ENCODE measurements at places on chromosomes 6 and 20. TPM values are rescaled to one million over a fixed set of nuclear protein-coding genes. Genes with fewer than 3 reads are reported as not detected.

Gene TMEM217
- total RNA-seq = 13.0 TPM

Gene MAVS
- total RNA-seq = 18.9 TPM

Gene TTK
- total RNA-seq = 1.4 TPM

Gene PSMB8
- 39.7 TPM for total RNA-seq

Gene ARMH2
- not detected for total RNA-seq

Gene IL20RA
- total RNA-seq = not detected

Gene FILIP1
- total RNA-seq = 0.17 TPM

Gene ADGRF5
- 0.70 TPM for total RNA-seq

Gene PTCRA
- not detected for total RNA-seq

Gene FAXC
- total RNA-seq = 8.1 TPM

Gene GPX5
- total RNA-seq = not detected

Gene PDSS2
- 8.9 TPM for total RNA-seq

Gene POLR1H
- 12.3 TPM for total RNA-seq

Gene TRIM10
- total RNA-seq = under 0.01 TPM

Gene B3GALT4
- 5.9 TPM for total RNA-seq

Gene SLC13A3
- total RNA-seq = 1.4 TPM

Gene TRIM31
- total RNA-seq = not detected

Gene CNKSR3
- total RNA-seq = 39.6 TPM

Gene NOTCH4
- 0.52 TPM for total RNA-seq

Gene ANGPT4
- not detected for total RNA-seq

GRCh38 chr6:109182578-109182977 lies 87.3 kb downstream of the CEP57L1 start:
- DNase-seq = no peak

DNA sequence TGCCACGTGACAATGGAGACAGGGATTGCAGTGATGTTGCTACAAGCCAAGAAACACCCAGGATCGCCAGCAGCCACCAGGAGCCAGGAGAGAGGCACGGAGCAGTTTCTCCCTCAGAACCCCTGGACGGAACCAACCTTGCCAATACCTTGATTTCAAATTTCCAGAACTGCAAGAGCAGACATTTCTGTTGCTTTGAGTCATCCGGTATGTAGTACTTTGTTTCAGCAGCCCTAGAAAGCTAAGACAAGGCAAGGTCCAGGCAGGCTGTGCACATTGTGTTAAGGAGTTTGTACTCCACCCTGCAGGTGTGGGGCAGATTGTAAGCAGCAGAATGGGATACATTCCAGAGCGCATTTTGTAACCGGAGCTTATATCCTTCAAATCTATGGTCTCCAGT lies 48.3 kb downstream of the TRERF1 start:
- peak; percentile 21 for DNase-seq

- peak; percentile 77 for DNase-seq
Measured at GRCh38 chr6:2714111-2714895, 36.4 kb downstream of the MYLK4 start.

GRCh38 chr6:37699887-37700619 lies 2.4 kb upstream of the MDGA1 start:
- no peak for DNase-seq

DNA sequence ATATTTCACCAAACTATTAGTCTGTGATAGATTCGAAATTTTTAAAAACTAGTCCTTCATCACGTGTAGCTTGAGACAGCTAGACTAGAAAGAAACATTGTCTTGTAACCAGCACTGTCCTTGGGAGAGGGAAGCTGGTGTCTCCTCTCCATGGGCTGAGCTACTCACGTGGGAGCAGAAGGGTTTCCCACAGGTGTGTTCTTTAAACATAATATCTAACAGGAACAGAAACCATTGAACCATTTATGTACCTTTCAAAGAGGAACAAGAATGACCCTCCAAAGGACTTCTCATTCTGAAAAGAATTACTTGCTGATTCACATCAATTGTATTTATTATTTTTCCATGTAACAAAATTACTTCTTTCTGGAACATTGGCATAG lies 72.4 kb upstream of the SYNJ2 start:
- DNase-seq = no peak

GRCh38 chr6:135012764-135013163 lies 41.9 kb downstream of the HBS1L start:
- DNase-seq = peak; percentile 66

DNA sequence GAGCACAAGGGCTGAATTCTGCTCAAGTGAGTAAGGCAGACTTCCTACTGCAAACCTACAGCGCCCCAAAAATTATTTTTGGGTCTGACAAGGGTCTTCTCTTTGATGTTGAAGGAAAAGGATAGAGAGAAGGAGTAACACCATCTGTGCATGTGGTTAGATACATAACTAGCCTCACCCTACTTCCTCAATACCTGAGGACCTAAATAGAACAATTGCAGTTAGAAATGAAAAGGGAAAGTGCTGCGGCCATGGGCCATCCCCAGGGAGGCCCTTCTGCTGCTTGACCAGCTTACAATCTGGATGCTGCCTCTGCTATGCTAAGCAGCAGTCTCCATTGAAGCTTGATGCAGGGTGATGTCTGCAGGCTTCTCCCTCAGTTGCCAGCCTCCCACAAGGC lies 63.2 kb upstream of the ARMH2 start:
- DNase-seq = no peak

- DNase-seq = peak; percentile 81
Measured at GRCh38 chr20:53706008-53706465, 112.4 kb upstream of the ZNF217 start.

DNA sequence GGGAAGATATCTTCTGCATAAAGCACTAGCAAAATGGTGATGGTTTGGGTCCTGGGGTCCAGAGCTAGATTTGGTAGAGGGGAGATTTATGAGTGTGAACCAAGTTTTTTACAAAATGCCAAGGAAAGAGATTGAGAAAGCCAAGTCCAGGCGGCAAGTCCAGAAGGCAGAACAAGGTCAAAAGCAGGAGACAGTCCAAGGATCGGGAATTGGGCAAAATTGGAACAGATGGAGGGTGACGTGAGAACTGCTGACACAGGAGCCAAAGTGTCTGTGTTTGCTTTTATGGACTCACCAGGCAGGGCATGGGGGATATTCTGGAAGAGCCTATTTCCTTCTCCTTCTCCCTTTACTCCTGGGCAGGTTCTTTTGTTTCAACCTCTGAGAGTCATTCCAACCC lies 4.1 kb downstream of the NHLRC1 start:
- DNase-seq = no peak

- DNase-seq = peak; percentile 72
Measured at GRCh38 chr20:53070706-53071392, 98.7 kb downstream of the TSHZ2 start.

DNA sequence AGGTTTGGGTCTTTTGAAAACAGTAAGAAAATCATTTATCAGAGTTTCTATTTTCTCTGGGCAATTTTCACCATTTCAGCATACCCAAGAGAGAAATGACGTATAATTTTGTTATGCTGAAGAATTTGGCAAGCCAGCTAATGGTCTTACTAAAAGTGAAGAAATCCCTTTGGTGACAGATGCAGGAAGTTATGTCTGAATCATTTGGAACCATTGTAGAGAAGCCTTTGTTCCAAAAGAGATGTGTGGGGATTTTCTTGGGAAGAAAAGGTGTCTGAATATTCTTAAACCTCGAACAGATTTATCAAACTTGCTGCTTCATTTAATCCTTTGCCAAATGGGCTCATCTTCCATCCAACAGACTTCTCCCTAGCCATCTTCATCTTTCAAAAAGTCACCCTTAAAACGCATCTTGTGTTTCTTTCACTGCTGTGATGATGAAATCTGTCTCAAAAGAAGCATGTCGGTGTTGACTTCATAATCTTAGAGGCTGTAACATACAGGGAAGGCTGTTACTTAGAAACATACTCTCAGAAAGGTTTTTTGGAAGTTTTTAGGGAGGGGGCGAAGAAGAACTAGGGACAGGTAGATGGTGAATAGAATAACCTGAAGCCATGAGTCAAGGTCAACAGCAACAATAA lies 39.5 kb downstream of the CITED2 start:
- DNase-seq = peak; percentile 82

GRCh38 chr6:3209114-3210023 lies 18.1 kb downstream of the TUBB2B start:
- peak; percentile 92 for DNase-seq

GRCh38 chr20:1654996-1655395 lies 2.6 kb downstream of the SIRPG start:
- no peak for DNase-seq

DNA sequence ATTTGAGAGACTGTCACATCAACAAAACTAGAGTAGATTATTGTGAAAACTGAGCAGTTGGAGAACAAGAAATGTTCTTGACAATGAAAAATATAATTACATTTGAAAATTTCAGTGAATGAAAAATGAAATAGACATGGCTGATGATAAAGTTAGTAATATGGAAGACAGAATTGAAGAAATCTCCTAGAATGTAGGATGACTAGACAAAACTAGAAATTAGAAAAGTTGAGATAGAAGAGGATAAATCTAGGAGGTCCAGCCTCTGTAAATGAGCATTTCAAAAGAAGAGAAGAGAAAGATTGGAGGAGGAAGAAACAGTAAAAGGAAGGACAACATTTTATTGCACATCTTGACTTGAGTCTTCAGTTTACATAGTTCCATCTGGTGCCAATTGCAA lies 178.7 kb downstream of the NFATC2 start:
- no peak for DNase-seq

GRCh38 chr20:25057234-25058050 lies 497 bp downstream of the ACSS1 start:
- DNase-seq = peak; percentile 40

- DNase-seq = no peak
Measured at GRCh38 chr6:21855811-21856455, 262.4 kb downstream of the SOX4 start.

GRCh38 chr6:82954937-82955577 lies 110.6 kb downstream of the UBE3D start:
- DNase-seq = peak; percentile 93

- DNase-seq = peak; percentile 41
Measured at GRCh38 chr20:695165-695866, 19.7 kb upstream of the SCRT2 start.

DNA sequence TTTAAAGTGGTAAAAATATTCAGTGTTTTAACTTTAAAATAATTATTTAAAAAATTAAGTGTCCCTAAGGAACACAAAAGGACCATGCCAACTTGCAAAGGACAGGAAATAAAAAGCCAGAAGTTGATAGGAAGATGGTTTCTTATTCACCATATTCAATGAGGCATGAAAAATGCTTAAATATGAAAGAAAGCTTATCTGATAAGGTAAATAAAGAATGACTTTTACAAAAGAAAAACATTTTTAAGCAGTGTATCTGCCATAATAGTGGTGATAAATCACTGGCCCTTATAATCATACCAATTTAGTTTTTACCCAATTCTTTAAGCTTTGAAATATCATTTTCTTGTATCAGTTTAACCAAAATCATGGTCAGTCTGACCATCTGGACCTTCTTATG lies 33.5 kb upstream of the POPDC3 start:
- no peak for DNase-seq

GRCh38 chr6:33217681-33218080 lies 9.4 kb downstream of the RING1 start:
- no peak for DNase-seq

Data from renal cortical epithelial cell (primary cell).